Right ventricle myocardium inferior (tissue), 1 donor: ENCODE measurements at places on chromosomes 4 and X. TPM values are rescaled to one million over a fixed set of nuclear protein-coding genes. Genes with fewer than 3 reads are reported as not detected.

DNA sequence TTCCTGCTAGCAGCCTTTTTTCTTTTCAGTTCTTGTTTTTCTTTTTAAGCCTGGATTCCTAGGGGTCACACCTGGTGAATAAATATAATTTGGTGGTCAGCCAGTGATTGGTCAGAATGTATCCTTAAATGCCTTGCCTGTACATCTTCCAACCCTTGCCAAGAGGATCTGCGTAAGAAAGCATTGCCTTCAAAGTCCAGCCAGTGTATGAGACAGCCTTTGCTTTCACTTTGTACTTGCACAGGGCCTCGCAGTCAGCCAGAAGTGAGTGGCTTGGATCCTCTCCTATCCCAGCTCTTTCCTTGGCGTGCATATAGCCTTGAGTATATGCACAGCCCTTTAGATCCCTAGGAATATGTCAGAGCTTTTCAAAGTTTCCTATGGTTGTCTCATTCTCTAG lies 22.2 kb downstream of the KANTR start:
- no peak for DNase-seq

GRCh38 chr4:99586797-99587196 lies 12.2 kb downstream of the MTTP start:
- DNase-seq: no peak

DNA sequence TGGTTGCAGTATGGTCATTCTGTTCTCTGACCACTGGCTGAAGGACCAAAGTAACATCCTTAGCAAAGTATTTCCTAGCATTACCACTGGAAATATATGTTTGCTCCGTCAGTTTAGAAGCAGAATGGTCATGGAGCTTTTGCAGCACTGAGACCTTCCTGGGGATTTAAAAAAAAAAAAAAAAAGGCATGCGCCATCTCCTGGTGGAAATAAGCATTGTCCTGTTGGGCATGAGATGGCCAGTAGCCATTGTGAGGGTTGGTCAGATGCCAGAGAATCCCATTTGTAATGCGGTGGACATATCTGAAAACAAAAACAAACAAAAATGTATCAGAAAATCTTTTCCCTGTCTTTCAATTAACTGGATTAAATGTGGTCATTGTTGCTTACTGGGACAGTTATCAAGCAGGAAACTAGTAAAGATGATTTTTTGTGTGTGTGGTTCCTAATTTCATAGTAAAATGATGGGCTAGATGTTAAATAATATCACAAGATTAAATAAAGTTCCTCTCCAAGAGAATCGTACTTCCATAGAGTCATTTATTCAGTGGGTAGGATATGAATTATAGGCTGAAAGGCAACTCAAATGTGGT lies 139.6 kb downstream of the SOWAHB start:
- DNase-seq: no peak

GRCh38 chr4:143097751-143098150 lies 87.0 kb upstream of the USP38 start:
- DNase-seq: no peak

DNA sequence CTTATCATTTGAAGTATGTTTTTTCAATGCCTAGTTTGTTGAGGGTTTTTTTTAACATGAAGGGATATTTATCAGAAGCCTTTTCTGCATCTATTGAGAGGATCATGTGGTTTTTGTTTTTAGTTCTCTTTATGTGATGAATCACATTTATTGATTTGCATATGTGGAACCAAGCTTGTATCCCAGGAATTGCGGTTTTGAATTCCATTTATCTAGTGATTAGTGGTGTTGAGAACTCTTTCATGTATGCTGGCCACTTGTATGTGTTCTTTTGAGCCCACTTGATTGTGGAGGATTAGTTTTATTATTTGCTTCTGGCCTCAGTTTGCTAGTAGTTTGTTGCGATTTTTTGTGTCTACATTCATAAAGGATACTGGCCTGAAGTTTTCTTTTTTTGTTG lies 85.0 kb upstream of the CNKSR2 start:
- DNase-seq: no peak

- no peak for DNase-seq
Observed at GRCh38 chr4:154039435-154040343, 250.8 kb upstream of the SFRP2 start.

- DNase-seq: no peak
Observed at GRCh38 chr4:173243917-173244658, 75.5 kb downstream of the GALNT7 start.

- DNase-seq: no peak
Observed at GRCh38 chr4:187666034-187666433, 329.5 kb upstream of the ZFP42 start.

- no peak for DNase-seq
Observed at GRCh38 chr4:129138810-129139496, 43.0 kb downstream of the C4orf33 start.

GRCh38 chr4:107625391-107625902 lies 94.6 kb downstream of the PAPSS1 start:
- no peak for DNase-seq

The SPANXD gene
- total RNA-seq: not detected

The VCX3B gene
- not detected for total RNA-seq

The HS6ST2 gene
- 0.08 TPM for total RNA-seq

The P2RY4 gene
- not detected for total RNA-seq

The DIPK2B gene
- total RNA-seq: 21.4 TPM
